Effector memory CD8-positive, alpha-beta T cell (primary cell): ENCODE measurements at places on chromosomes 1 and 21.

DNA sequence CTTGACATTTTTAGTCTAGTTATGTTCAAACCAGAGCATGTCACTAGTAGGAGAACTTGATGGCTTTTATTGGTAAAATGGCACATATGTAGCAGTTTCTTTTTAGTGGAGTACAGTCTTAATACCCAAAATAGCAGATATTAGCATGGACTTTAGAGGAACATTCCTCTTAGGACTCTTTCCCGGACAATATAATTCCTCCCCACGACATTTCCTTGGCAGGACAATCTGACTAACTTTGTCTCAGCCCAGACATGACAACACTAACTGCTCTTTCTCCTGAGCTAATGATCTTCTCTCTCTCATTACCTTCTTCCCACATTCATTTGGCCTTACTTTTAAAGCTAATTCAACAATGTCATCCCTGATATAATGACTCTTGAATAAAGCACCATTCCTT lies 62.5 kb downstream of the ADAMTS1 start:
- DNase-seq: no peak

GRCh38 chr21:32666258-32666657 lies 54.1 kb upstream of the CFAP298 start:
- no peak for DNase-seq

DNA sequence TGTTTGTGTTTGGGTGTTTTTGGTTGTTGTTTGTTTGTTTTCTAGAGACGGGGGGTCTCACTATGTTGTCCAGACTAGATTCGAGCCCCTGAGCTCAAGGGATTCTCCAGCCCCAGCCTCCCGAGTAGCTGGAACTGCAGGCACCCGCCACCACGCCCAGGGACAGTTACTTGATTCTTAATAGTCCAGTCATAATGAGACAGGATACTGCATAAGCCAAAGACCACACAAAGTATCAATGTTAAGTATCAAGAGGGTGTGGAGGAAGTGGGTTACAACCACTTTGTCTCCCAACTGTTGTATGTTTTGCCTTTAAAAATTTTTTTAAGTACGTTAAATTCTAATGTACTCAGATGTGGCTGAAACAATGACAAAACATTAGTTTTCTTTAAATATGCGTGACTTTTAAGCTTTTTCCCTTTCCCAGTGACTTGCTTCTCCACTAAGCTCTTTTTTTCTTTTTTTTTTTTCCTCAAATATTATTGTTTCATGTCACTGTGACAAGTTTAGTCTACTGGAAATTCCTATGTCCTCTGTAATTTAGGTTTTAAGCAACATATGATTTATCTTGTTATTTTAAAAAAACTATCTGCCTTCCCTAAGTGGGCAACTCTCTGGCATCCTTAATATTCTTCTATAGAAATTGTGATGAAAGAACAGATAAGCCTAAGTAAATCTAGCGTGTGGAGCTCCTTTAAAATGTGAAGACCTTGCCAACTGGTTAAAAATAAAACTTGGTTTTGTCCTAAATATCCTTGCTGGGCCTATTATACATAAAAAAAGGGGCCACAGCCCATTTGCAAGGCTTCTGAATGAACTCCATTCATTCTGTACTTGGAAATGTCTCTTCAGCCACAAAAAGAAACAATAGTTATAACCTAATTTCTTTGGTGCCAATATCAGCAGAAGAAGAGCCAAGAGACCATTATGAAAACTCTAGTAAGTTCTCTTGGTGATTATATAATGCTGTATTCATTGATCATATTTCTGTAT lies 56.2 kb upstream of the DPH5 start:
- DNase-seq: peak; percentile 16

DNA sequence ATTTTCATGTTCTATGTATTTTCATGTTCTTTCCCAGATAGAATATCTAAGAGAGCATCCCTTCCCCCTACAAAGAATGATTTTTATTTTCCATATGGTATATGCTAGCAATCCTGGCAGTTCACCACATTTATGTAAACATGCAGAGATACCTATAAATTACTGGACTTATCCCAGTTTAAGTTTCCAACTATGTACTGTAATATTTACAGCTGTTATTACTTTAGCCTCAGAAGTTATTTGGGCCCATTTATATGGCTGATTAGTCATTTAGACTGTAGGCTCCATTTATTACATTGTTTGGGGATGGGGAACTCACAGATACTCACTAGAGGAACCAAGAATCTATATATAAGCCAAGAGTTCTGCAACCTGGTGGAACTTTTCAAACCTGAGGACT lies 84.8 kb upstream of the WARS2 start:
- DNase-seq: no peak

DNA sequence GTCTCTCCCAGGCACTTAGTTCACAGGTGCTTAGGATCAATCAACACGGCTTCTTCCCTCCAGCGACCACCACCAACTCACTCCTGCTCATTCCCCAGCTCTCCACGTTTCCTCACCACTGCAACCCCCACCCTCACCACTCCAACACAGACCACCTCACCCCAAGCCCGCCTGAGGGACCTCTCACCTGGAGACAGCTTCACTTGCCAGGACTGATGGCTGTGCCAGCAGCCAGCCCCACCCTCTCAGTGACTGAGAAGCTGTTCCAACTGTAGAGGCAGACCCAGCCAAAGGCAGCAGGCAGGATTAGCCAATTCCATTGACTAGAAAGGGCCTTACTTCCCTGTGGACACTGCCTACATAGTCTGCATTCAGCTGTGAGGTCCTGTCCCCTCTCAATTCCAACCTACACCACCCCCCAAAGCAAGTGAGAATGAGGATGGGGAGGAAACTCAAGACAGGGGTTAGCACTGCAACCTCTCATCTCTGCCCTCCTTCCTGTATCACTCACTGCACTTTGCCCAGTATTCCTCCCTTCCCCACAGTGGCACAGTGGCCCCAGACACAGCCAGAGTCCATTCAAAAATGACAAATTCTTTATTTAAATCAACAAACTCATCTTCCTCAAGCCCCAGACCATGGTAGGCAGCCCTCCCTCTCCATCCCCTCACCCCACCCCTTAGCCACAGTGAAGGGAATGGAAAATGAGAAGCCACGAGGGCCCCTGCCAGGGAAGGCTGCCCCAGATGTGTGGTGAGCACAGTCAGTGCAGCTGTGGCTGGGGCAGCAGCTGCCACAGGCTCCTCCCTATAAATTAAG lies 7.6 kb downstream of the TAGLN2 start:
- no peak for DNase-seq

DNA sequence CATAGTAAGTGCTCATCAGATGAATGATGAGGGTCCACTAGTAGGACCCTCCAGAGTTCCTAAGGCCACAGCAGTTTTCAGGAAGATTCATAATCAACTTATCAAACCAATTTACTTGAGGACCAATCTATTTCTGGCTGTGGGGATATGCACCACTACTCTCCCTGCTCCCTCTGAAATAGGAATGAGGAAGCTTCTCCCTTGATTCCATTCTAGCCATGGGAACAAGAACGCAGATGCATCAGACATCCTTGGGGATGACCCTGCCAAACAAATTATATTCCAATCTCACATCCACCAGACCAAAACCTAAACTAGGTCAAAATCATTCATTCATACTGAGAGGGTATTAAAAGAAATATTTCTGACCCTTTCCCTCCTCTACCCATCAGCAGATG lies 31.5 kb downstream of the JAK1 start:
- DNase-seq: no peak

GRCh38 chr1:116910379-116911187 lies 867 bp downstream of the PTGFRN start:
- peak; percentile 23 for DNase-seq

GRCh38 chr1:209187589-209187988 lies 395.9 kb upstream of the CAMK1G start:
- no peak for DNase-seq

- DNase-seq: peak; percentile 76
Observed at GRCh38 chr1:45687754-45688740, at the start of gene TMEM69. Gene TMEM69, plus strand, starts transcription at chr1:45688181. Its CDS starts 2,888 bp downstream, at chr1:45691069.

DNA sequence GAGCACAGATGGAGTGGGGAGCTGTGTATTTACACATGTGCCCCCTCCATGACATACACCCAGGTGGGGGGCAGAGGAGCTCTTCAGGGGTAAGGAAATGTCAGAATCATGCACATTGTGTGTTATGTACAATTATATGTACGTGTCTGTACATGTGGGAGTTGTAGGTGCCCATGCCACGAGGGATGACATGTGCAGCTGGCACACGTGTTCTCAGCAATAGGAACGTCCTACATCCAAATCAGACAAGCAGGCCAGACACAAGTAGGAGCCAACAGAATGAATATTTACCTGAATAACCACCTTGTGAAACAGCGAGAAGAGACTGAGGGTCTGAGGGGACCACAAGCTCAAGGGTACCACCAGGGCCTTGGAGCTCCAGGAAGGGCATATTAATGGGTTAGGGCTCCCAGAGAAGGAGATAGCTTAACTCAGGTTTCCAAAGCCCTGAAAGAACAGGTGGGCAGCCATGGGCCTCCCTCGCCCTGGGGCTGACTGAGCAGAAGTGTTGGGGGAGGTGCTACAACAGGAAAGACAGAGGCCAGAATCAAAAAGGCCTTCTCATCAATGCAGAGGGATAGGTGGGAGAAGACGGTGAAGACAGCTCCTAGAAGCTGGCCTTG lies 3.2 kb downstream of the COL16A1 start:
- no peak for DNase-seq

GRCh38 chr1:215597961-215598360 lies 30.9 kb downstream of the KCTD3 start:
- no peak for DNase-seq

- DNase-seq: no peak
Observed at GRCh38 chr1:168431882-168432281, 111.9 kb downstream of the XCL2 start.

DNA sequence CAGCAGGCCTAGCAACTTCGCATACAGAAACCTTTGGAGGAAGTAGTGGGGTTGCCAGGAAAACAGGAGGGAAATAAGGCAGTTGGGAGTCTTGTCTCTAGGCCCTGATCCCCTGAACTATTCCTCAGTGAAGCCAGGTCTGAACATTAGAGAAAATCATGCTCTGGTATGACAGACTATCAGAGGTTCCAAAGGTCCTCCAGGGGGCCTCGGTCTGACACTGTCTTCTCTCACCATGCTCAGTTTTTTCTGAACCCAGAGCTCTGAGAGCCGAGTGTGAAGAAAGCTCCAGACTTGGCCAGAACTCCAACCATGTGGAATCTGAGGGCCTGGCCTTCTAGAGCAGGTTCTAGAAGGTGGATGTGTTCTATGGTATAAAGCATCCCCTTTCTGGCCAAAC lies 4.0 kb downstream of the TOMM40L start:
- DNase-seq: no peak

DNA sequence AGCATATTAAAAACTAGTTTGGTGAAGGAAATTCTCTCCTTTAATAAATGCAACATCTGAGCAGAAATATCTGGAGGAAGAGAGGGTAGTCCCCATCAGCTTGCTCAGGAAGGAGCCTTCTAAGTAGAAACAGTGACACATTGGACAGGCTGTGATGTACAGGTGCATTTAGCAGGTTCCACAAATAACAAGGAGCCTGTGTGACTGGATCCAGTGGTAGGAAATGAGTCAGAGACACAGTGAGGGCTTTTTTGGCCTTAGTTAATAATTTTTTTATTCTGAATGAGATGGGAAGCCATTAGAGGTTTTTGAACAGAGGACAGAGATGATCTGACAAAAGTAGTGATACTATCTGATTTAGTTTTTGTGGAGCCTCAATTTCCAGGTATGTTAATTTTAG lies 738.9 kb upstream of the PTBP2 start:
- DNase-seq: no peak

- DNase-seq: no peak
Observed at GRCh38 chr1:248622570-248623001, 12.3 kb downstream of the OR2T11 start.

GRCh38 chr1:94803517-94804441 lies 16.4 kb upstream of the SLC44A3 start:
- no peak for DNase-seq

- DNase-seq: no peak
Observed at GRCh38 chr1:202590975-202591411, 119.3 kb downstream of the SYT2 start.

DNA sequence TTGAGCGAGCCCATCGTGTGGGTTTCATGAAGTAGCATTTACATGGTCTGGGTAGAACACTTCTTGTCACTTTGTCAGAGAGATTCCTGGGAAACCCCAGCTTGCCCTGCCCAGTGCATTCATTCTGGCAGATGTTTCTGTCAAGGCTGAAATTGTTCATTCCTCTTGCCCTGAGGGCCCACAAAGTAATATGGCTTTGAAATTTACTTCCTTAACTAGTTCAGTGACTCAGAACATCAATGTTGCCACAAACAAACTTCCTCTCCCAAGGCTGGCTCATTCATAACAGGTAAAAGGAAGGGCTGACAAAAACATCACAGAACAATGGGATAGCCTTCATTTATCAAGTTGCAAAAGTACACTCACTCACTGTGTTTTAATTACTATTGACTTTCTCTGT lies 5.0 kb upstream of the KIAA0040 start:
- DNase-seq: no peak

DNA sequence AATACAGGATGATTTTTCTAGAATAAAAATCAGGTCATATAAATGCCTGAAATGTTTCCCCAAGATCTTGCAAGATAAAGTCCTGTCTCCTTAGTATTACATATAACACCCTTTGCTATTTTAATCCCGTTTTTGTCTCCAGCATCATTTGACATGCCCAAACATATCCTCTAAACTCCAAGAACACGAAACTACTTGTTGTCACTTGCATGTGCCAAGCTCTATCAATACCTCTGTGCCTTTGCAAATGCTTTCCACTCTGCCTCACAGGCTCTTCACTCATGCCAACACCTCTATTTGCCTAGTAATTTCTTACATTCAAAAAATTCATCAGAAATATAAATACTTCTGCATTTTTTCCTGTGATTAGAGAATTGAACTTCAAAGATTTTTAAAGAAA lies 37.9 kb downstream of the LRRIQ3 start:
- no peak for DNase-seq

- DNase-seq: no peak
Observed at GRCh38 chr1:47659146-47659545, 221.3 kb downstream of the FOXD2 start.

- no peak for DNase-seq
Observed at GRCh38 chr1:231274119-231274825, 33.3 kb downstream of the GNPAT start.

GRCh38 chr1:95072117-95072516 lies 634 bp downstream of the ALG14 start:
- DNase-seq: no peak

- no peak for DNase-seq
Observed at GRCh38 chr1:248862695-248862997, 3.8 kb upstream of the ZNF692 start.

- DNase-seq: no peak
Observed at GRCh38 chr1:221089273-221089672, 210.0 kb downstream of the HLX start.

- DNase-seq: no peak
Observed at GRCh38 chr1:14080653-14081052, 380.7 kb downstream of the PRDM2 start.

- DNase-seq: no peak
Observed at GRCh38 chr1:19425646-19426239, 59.6 kb downstream of the CAPZB start.

DNA sequence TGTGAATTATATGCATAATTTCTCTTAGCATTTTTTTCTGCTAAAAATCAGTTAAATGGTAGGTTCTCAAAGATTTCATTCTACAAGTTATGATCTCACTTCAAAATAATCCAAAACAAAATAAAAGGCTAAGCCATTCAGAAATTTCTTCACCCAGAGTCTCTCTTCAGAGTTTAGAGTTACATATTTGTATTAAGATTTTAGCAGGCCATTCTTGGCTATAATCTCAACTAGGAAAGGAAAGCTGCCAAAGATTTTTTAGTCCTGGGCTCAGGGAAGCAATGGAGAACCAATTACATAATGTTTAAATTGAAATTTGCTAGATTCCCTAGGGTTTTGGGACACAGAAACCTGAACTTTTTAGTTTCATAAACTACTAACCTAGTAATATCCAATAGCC lies 245.0 kb downstream of the USH2A start:
- DNase-seq: no peak
